ENCODE measurements at places on chromosomes 3 and 15.

DNA sequence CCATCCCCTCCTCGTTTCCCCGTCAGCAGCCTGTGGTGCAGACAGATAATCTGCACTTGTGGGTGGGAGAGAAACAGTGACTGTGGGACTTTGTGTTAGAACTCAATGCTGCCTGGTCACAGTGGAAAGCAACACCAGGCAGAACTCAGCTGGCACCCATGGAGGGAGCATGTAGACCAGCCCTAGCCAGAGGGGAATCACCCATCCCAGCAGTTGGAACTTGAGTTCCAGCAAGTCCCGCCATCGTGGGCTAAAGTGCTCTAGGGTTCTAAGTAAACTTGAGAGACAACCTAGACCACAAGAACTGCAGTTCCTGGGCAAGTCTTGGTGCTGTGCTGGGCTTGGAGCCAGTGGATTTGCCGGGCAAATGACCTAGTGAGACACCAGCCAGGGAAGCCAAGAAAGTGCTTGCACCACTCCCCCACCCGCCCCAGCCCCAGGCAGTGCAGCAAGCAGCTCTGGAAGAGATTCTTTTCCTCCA lies 24.4 kb downstream of the ISG20 start:
- no peak for DNase-seq

GRCh38 chr15:88504445-88504844 lies 36.9 kb downstream of the MRPS11 start:
- no peak for DNase-seq

DNA sequence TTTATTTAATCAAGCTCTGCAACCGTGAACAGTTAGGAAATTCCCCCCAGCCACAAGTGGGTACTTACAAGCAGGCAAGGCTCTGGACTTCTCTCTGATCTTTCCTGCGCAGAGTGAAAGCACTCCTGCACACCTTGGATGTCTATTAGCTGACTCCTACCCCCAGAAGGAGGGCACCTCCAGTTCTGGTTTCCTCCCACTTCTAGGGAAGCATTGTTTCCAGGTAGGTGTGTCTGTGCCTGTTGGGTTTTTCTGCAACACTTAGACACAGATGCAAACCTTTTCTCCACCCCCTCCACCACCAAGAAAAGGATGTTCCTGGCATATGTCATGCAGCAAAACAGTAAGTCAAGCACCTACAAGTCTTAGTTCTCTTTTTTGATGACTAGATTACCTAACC lies at the start of gene ZBED2:
Gene ZBED2, minus strand, starts transcription at position 115 of the 400 bp plus-strand sequence. CDS start 1,145 bp downstream, outside the sequence.
- DNase-seq: no peak

DNA sequence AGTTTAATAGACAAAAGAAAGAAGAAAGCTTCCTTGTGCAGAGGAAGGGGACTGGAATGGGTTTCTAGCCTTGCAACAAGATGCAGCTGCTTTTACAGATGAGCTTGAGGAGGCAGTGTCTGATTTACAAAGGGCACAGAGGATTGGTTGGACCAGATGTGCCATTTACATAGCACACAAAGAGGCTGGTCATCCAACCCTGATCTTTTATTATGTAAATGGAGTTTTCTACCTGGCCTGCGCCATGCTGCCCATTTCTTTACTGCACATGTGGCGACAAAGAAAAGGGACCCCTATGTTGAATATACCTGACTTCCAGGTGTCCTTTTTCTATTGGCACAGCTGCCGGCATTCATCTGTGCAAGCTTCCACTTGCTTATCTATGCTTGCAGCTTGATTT lies 409.4 kb upstream of the FRG2C start:
- no peak for DNase-seq

DNA sequence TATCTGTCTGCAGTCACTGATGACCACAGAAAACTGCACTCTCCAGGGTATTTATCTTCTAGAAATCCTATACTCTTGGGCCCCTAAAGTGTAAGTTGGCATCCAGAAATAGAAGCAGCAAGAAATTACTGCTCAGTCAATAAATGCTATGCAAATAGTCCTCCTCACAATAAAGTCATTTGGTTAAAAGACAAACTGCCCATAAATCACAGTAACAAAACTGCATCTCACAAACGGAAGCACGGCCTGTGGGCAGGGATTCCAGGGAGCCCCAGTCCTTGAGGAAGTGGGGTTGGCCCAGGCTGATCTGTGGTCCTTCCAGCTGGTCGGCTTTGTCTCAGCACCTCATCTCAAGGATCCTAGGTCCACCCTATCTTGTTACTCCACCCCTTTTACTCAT lies 29.7 kb upstream of the SPATA12 start:
- DNase-seq: no peak

- DNase-seq: no peak
These were observed 8.7 kb downstream of the ZDHHC19 start for GRCh38 chr3:196202516-196202970.
